ENCODE measurements at places on chromosomes 5 and 9.

- no peak for DNase-seq
Measured at GRCh38 chr5:123116757-123117156, 27.7 kb downstream of the PRDM6 start.

- no peak for DNase-seq
Measured at GRCh38 chr9:120882935-120883607, 6.1 kb upstream of the PHF19 start.

DNA sequence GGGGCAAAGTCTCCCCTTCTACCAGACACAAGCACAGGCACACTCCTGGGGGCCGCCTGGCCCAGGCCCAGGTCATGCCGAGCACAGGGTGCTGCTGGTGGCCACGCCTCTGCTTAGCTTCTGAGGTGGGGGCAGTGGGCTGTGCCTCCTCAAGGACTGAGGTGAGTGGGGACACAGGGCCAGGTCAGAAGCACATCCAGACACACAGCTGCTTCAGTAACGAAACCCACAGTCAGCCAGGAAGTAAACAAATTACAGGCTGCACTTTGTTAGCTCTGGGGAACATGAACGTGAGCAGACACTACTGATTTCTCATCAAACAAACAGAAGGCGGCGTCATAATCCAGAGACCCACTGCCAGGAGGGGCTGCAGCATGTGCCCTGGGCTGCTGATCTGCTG lies 192.4 kb downstream of the HSPA4 start:
- DNase-seq: no peak

DNA sequence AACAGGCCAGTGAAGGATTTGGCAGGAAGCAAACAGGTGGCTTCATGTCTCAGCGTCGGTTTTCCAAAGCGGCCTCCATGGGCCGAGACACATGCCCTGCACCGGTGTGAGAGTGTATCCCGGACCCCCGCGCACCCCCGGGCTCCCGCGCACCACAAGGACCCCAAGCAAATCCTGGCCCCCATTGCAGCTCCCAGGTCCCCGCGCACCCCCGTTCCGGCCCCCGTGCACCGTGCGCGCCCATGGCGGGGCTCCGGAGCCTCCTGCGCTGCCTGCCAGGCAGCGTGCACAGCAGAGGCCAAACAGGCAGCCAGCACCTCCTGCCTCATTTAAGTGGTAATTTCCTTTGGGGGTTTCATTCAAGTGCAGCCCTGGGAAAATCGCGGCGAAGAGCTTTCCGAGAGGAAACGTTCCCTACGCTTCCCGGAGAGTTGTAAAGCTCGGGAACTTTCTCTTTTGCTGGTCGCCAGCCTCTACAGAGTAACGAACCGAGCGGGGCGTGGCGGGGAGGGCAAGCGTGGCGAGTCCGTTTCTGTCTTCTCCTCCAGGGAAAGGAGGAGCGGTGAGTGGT lies 145.5 kb upstream of the SLC24A2 start:
- DNase-seq: no peak

GRCh38 chr5:157917899-157918809 lies 59.2 kb upstream of the CLINT1 start:
- peak; percentile 13 for DNase-seq

- no peak for DNase-seq
Measured at GRCh38 chr9:106639873-106640568, 222.9 kb upstream of the ZNF462 start.

DNA sequence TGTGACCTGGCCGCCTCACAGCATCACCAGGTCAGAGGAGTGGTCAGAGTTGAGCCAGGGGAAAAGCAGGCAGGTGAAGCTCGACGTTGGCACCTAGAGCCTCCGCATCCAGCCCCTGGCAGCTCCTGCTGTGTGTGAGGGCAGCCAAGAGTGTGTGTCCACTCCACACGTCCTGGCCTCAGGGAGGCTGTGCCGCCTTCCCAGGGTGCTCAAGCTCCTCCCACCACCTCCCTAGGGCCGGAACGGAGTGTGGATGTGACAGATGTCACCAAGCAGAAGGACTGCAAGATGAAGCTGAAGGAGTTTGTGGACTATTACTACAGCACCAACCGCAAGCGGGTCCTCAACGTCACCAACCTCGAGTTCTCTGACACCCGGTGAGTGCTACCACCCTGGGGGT lies 72.5 kb downstream of the PHF2 start:
- no peak for DNase-seq

DNA sequence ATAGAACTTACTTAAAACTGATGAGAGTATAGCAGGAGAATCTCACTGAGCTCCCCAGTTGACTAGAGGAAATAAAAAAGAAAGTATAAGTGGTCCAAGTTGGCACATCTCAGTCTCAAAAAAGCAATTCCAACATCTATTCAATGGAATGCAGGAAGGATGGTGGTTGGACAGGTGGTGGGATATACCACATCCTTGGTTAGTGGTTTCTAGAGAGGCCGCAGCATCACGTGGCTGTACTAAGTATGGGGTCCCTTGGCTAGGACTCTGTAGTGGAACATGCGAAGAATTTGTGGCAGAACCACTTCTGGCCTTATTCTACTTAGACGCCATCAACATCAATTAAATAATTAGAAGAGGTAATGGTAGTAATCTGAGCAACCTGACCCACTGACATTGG lies 232.4 kb downstream of the SAXO1 start:
- no peak for DNase-seq

DNA sequence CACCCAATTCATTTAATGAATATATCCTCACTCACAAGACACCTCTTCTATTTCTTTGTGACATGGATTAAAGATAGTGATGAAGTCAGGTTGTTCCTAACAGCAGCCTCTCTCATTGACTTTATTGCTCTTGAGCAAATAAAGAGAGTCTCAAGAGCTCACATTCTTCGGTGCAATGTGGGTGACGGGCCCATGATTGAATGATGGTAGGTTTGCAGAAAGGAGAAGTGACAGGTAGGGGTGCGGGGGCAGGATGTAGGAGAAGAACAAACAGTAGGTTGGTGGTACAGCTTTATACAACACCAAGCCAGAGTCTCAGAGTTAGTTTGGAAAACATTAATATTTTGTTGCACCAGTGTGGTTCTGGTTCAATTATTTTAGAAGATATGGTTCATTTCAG lies 122.2 kb downstream of the SLIT3 start:
- DNase-seq: no peak

DNA sequence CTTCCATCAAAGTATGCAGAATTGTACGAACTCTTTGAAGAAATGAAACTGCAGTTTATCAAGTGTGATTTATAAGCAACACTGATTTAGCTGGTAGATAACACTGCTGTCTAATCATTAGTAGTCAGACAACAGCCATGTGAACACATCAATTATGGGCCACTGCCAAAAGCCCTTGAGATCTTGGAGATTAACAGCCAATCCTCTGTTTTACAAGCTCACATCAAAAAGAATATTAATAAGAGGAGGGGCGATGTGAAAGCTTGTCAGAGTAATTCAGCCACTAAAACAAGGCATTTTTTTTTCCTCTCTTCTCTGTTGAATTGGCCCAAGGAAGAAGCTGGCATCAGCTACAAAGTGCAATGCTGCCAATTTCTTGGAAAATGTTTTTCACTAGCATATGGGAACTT lies 28.1 kb downstream of the ZNF608 start:
- DNase-seq: no peak
